ENCODE measurements at places on chromosomes 11 and 22.
A peak's percentile ranks its signal among the peaks of the same experiment; 100 is the strongest.

- DNase-seq, result peak; percentile 42
These were observed 22.9 kb upstream of the MRPL17 start for GRCh38 chr11:6705905-6706535.

DNA sequence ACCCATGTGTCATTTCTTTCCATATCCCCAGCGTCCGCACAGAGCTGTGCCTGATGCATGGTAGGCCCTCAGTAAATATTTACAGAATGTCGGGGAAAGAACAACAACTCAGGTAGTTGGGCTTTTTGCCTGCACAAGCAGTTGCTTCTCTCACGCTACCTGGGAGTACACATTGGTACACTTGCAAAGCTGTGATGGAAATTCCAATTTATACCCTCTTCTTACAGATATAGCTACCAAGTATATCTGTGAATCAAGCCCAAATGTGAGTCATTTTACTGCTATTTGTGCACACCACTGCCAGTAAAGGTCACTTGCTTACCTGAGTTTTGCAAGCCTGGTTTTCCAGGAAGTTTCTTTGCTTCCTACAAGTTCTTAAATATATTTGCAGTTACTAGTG lies 333.0 kb upstream of the NARS2 start:
- no peak for DNase-seq

- DNase-seq, result no peak
These were observed 846.4 kb downstream of the DLG2 start for GRCh38 chr11:84780689-84781293.

GRCh38 chr11:128467610-128468041 lies 119.7 kb downstream of the ETS1 start:
- DNase-seq, result no peak

DNA sequence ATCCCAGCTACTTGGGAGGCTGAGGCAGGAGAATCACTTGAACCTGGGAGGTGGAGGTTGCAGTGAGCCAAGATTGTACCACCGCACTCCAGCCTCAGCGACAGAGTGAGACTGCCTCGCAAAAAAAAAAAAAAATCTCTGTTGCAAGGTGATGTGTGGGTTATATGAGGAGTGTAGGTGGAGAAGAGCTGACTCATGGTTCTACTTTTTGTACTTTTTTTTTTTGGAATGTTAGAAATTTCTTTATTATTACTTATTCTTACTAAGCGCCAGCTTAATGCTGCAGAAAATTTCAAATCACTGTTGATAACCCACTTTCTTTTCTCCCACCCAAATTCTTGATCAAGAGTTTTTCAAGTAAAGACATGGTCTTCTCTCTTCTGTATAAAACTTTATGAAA lies 29.6 kb upstream of the DNAJB13 start:
- no peak for DNase-seq

DNA sequence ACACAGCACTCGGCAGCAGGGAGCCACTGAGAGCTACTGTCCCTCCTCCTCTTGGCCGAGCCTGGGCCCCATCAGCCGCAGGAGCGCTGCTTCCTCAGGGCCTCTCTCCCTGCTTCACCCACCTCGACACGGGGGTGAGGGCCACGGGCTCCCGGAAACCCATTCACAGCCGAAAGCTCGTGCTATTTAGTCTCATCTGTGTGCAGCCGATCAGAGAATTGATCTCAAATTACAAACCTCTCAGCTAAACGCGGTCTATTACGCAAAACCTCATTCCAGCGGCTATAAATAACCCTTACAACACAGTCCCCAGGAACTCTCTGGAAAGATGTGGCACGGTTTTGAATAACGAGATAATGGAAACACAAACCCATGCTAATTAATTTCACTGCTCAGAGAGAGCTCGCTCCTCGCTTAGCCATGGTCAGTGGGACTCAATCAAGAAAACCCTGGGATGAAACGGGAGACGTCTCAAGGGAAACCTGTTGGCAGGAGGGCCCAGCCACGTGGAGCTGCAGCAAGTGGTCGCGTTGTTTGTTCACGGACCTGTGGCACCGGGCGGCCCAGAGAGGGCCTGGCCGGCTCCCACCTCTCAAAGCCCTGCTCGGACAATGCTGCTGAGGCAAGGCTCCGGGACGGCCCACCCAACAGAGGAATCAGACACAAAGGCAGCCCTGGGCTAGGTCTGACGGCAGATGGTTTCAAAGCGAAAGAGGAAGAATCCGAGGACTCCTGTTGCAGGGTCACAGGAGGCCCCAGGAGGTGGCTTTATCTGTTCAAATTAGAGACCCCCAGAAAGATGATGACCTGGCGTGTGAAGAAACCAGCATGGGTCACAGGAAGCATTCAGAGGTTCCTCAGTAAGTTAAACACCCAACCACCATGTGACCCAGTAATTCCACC lies 210.5 kb downstream of the CTTN start:
- DNase-seq, result no peak

DNA sequence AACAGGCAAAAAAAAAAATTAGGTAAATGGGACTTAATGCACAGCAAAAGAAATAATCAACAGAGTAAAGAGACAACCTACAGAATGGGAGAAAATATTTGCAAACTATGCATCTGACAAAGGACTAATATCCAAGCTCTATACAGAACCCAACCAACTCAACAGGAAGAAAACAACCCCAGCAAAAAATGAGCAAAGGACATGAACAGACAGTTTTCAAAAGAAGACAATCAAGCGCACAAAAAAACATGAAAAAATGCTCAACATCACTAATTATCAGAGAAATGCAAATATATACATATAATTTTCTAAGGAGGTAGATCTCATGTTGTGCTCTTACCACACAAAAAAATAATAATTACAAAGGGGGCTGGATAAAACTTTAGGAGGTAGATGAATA lies 36.5 kb upstream of the USP47 start:
- DNase-seq, result no peak

GRCh38 chr11:13141731-13142709 lies 132.9 kb downstream of the RASSF10 start:
- DNase-seq, result no peak

DNA sequence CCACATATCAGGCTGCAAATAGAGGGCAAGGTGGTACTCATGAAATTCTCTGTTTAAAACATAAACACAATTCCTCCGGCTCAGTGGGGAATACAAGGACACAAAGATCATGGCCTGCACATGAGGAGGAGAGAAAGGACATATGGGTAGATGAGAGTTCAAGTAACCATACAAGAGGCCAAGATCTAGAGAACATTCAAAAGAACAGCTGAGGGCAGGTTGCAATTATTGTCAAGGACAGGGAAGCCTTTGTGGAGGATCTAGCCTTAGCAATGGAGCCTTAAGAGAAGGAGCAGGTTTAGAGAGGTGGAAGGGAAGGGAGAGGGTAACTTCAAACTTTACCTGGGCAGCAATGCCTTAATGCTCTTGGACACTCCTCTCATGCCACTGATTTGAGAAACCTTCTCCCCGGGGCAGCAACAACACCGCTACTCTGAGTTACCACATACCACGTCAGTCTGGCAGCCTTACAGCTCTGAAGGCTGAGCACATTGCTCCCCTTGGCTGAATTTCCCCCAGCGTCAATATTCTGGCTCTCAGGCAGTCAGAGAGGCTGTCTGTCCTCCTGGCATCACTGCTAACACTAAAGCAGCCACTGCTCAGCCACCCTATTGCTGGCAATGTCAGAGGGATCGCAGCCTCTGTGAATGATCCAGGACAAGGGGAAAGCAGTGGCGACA lies 55.5 kb downstream of the CLPB start:
- no peak for DNase-seq

DNA sequence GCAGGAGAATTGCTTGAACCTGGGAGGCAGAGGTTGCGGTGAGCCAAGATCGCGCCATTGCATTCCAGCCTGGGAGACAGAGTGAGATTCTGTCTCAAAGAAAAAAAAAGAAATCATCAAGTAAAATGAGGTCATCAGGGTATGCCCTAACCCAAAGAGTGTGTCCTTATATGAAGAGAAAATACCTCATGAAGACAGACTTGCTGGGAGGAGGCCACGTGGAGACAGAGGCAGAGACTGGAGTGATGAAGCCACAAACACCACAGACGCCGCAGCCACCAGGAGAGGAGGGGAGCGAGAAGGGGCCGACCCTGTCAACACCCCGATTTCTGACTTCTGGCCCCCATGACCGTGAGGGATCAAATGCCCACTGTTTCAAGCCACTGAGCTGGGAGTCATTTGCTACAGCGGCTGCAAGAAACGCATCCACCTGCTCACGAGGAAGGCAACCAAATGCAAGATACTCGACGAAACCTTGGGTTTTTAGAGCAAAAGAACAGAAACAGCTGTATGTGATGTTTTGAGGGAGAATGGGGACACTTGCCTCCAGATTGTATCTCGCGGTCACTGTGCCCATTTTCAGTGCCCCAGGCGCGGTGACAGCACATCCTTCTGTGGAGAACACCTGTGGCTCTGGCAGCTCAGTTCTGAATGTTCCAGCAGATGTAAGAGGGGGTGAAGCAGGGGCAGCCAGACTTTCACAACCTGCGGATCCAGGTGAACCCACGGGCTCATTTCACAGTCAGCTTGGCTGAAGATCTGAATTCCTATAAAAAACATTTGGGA lies 1317.2 kb downstream of the TBC1D22A start:
- DNase-seq, result no peak

- DNase-seq, result peak; percentile 71
These were observed 405 bp downstream of the SFI1 start for GRCh38 chr22:31496735-31497146.

Measured in activated naive CD4-positive, alpha-beta T cell treated with anti-CD3 and anti-CD28 coated beads, Interleukin-2, amount 50 U/mL, for 72 hours (primary cell).